OCI-LY7 (cell line): ENCODE measurements at places on chromosomes 11 and 22.

DNA sequence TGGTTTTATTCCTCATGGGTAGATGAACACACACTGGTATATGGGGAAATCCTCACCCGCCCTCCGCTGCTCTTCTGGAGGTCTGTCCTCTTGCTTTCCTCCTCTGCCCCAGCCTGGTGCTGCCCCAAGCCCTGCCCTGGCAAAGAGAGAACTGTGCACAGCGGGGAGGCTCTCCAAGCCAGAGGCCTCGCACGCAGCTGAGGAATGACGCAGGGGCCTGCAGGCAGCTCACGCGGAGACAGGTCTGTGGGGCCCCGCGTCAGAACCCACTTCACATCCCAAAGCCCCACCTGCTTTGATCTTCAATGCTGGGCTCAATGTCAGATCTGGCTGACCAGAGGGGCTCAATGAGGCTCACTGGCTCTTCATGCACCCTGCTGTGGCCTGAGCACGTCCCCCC is 10.0 kb downstream of the GATD1 start:
- no peak for DNase-seq

- DNase-seq = no peak
Observed at GRCh38 chr11:73226297-73227006, 8.4 kb downstream of the P2RY2 start.

- no peak for DNase-seq
Observed at GRCh38 chr22:39721206-39722031, 150.9 kb downstream of the CACNA1I start.

DNA sequence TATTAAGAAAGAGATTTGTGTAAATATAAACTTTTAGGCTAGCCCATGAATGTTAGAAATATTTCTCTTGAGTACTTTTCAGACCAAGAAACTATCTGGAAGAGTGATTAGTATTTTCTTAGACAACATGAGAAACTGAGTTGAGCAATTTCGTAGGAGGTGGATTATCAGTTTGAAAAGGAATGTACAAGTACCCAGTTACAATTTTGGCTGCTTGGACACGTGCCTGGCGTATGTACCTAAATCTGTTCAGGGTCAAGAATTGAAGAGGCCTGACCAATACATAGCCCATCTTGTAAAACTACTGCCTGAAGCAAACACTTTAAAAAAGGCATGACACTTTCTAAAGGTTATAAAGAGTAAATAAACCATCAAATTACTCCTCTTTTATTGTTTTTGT is 71.1 kb downstream of the CCDC73 start:
- no peak for DNase-seq

- DNase-seq = peak; percentile 96
Observed at GRCh38 chr11:6612213-6613041, at the start of gene TAF10. TAF10 (minus strand) TSS chr11:6612216; CDS start chr11:6612189, 27 bp downstream.

DNA sequence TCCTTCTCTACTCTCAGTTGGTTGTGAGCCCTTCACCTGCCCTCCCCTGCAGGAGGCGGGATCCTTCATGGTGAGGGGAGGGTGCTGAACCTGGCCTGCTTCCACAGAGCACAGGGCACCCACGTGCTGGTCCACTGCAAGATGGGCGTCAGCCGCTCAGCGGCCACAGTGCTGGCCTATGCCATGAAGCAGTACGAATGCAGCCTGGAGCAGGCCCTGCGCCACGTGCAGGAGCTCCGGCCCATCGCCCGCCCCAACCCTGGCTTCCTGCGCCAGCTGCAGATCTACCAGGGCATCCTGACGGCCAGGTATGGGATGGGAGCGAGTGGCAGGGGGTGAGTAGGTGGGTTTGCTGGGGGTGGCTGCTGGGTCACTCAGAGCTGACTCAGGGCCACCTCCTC is 6.3 kb downstream of the SSH3 start:
- no peak for DNase-seq

GRCh38 chr11:58134151-58134550 is 8.8 kb upstream of the OR9I1 start:
- DNase-seq = no peak

GRCh38 chr11:2220173-2220771 is 48.7 kb upstream of the TH start:
- DNase-seq = no peak

DNA sequence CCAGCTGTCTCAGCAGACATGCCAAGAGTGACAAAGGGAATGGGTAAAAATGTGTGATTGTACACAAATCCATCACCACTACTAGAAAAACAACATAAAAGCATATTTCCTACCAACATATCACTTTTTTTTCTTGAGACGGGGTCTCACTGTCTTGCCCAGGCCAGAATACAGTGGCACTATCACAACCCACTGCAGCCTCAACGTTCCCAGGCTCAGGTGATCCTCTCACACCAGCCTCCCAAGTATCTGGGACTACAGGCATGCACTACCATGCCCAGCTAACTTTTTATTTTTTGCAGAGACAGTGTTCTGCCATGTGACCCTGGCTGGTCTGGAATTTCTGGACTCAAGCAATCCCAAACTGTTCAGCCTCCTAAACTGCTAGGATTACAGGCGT is 5.2 kb downstream of the MTMR2 start:
- no peak for DNase-seq

- no peak for DNase-seq
Observed at GRCh38 chr11:44309478-44310205, at the start of gene ALX4. ALX4 (minus strand) TSS chr11:44310139; CDS start chr11:44310062, 77 bp downstream.

GRCh38 chr11:13061294-13061990 is 52.3 kb downstream of the RASSF10 start:
- no peak for DNase-seq

- DNase-seq = no peak
Observed at GRCh38 chr11:11822946-11823345, 18.8 kb upstream of the USP47 start.

GRCh38 chr11:2265396-2265795 is 5.0 kb downstream of the ASCL2 start:
- peak; percentile 58 for DNase-seq

DNA sequence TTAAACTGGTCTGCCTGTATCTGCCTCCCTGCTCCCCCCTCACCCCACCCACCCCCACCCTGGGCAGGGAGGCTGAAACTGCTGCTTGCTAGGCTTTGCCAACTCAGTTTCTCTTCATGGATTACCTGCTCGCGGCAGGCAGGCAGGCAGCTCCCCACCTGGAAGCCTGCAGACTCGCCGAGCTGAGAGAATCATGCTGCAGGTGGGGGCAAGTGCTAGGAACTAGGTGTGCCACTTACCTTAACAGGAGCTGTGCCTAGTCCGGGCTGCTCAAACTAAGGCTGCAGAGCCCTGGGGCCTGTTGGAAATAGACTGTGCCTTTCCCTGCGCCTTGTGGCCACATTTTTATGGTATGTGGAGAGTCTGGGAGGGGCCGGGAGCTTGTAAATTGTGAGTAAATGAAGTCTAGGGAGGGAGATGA is 30.3 kb downstream of the MARK2 start:
- DNase-seq = no peak

DNA sequence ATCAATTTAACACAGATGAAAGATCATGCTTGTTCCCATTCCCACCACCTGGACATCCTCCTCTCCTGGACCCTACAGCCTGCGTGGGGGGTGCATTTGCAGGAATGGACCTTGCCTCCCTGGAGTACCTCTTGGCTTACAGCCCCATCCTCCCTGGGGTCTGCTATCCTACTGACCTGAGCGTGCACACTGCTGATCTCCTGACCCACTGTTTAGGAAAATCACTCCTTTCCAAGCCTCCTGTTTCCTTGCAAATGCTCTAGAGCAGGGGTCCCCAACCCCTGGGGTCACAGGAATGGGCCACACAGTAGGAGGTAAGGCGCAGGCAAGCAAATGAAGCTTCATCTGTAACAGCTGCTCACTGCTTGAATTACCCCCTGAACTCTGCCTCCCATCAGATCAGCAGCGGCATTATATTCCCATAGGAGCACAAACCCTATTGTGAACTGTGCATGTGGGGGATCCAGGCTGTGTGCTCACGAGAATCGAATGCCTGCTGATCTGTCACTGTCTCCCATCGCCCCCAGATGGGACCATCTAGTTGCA is 88.2 kb upstream of the SEPTIN5 start:
- DNase-seq = no peak

GRCh38 chr11:93000511-93001476 is 31.3 kb downstream of the MTNR1B start:
- DNase-seq = no peak

DNA sequence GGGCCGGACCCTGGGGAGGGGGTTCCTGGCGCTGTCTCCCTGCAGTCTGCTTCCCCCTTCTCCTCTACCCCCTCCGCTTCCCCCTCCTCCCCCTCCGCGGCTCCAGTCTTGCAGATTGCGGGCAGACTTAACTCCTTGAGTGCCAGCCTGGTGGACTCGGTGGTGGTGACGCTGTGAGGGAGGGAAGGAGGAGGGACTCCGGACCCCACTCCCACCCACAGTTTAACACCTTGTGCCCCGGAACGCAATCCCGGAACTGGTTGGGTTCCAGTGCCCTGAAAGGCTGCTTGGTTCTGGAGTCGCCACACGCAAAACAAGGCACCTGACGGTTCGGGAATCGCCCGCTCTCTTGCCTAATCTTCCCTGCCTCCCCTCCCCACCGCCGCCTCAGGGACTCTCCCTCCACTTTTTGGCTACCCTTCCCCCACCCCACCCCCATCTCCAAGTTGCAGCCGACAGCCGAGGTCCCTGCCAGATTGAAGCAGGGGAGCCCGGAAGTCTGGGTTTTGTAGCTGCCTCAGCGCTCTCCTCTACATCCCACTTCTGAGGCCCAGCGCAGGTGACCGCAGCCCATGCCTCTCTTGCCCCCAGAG is 3.9 kb upstream of the BCL9L start:
- peak; percentile 84 for DNase-seq

DNA sequence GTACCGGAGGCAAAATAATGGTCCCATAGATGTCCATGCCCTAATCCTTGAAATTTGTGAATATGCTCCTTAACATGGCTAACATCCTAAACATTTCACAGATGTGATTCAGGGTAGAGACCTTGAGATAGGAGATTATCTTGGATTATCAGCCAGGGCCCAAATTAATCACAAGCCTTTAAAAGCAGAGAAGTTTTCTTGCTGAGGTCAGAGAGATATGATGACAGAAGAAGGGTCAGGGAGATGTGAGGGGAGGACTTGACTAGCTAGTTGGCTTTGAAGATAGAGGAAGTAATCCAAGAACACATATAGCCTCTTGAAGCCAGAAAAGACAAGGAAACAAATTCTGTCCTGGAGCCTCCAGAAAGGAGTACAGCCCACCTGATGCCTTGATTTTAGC is 19.1 kb upstream of the FDX1 start:
- DNase-seq = no peak
